ENCODE measurements at places on chromosomes 6 and 20.

GRCh38 chr6:52636830-52637229 lies 34.1 kb upstream of the TMEM14A start:
- no peak for DNase-seq

GRCh38 chr6:33880766-33881165 lies 77.0 kb upstream of the MLN start:
- DNase-seq, result no peak

GRCh38 chr20:45771182-45771759 lies 20.4 kb downstream of the WFDC3 start:
- peak; percentile 79 for DNase-seq

DNA sequence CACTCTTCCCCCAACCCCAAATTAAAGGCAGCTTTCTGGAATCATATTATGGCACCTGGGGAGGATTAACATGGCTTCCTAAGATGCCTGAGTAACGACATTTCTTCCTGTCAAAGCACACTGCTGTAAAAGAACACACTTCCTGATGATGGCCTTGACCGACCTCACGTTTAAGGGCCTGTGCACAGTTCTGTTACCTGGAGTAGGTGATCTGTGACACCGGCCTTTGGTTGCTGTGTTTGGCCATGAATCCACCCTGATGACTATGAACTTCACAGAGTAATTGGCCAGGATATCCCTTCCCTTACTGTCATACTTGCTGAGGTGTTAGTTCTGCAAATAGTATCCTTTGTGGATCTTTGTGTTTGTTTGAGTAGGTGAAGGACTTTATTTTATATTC lies 45.8 kb downstream of the PLCB4 start:
- no peak for DNase-seq

DNA sequence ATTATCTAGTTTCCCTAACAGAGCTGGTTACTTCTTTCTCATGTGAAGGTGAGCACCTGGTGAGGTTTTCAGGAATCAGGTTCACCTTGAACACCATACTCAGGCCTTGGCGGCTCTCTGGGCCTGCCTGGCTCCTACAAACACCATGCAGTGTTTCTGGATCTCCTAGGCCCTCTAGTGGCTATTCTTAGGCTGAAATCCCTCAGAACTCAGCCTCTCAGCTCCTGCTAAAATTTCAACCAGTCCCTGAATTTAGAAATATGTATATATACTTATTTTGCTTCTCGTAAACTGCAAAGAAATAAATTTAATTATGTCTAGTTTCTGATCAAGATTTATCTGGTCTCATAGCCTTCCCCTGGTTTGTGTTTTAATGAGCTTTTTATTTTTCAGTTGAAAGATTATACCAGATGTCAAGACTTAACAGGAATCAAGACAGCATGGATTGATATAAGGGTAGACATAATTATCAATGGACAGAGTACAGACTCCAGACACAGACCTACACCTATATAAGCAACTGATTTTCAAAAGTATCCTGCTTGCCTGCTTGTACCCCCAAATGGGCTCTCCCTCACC lies 55.9 kb downstream of the ANKEF1 start:
- no peak for DNase-seq

DNA sequence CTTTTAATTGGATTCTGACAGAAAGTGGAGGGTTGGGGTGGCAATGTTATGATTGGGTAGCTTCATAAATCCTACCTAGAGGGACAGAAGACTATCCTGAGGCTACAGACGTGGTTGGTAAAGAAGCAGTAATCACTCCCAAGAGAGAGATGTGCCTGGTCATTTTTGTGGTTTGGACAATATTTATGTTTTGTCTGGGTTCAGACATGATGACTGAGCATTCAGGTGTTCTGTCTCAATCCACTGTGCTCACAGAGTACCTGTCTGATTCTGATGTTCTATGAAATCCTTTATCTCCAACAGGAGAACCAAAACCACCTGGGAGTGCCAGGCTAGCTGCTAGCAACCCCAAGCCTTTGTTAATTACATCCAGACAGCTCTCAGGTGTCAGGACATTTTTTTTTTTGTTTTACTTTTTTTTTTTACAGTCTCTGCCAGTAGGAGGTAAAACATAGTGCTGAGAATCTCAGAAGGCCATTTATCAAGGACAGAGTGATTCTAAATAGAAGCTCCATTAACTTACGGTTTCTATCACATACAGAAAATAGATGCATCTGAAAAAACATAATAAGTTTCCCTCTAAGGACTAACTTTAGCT lies 1.6 kb upstream of the HLA-DQA1 start:
- DNase-seq, result no peak

DNA sequence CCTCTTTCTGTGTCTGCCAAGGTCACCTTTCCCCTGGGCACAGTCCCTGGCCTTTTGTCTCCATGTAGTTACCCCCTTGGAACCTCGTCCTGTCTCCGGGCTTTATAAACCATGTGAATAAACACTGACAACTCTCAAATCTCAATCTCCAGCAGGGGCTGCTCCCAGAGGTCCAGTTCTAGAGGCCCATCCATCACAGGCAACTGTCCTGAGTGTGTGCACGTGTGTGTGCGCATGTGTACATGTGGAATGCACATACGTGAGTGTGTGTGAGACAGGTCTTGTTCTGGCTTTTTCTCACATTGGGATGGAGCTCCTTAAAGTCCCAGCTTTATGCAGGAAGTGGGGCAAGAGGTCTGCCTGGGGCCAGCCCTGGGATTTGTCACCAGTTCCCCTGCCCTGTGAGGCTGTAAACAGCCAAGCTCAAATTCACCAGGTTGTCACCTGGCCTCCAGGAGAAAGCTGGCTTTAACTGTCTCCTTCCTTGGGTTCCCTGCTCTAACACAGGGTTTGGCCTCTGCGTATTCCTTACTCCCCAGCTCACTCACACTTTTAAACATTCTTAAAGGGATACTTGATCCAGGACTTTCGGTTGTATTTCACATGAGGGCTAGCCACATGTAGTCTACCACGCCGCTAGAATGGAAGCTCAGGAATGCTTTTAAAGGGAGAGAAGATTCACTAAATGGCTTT lies 42.7 kb downstream of the RAMACL start:
- no peak for DNase-seq

GRCh38 chr6:161711938-161712337 lies 438.1 kb upstream of the AGPAT4 start:
- DNase-seq, result no peak

DNA sequence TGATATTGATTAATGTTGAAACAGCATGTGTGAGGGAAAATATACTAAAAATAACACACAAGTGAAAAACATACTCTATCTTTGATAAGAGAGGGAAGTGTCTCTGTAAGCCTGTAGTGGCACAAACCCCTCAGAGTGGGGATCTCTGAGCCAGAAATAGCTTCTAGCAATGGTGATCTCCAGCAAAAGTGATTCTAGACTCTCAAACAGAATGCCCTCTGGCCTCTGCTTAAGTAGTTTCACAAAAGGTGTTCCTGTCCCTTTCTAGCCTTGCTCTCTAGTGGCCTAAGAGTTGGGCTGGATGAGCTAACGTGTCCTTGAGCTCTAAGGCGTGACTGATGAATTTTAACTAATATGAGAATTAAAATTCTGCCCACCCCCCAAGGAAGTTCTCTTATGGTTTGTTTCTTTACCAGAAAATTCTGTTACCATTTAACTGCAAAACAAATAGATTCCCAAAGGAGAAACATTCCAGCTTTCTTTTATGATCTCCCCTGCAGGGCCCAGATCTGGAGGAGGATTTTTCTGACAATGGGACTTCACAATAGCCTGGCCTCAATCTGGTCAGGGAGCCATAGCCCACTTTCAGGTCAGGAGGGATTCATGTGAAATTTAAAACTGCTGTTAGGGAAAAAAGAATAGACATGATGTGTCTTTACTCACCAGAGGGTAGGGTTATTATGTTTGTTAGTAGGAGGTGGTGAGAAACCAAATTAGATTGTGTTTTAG lies 182.5 kb upstream of the LAMP5 start:
- DNase-seq, result no peak

DNA sequence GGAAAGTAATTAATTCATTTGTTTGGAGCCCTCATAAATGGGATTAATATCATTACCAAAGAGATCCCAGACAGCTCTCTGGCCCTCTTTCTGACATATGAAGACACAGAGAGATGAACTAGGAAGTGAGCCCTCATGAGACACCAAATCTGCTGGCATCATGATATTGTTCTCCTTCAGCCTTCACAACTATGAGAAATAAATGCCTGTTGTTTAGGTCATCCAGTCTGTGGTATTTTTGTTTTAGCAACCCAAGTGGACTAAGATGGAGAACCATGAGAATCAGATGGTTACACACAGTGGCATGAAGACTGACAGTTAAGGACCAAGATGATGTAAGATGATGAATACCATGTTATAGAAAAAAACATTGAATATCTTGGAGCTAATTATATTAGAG lies 16.9 kb upstream of the HBS1L start:
- DNase-seq, result no peak

- DNase-seq, result peak; percentile 1
Measured at GRCh38 chr6:121055572-121056163, 278.6 kb downstream of the TBC1D32 start.

GRCh38 chr6:16344756-16345155 lies 106.4 kb downstream of the GMPR start:
- DNase-seq, result no peak

DNA sequence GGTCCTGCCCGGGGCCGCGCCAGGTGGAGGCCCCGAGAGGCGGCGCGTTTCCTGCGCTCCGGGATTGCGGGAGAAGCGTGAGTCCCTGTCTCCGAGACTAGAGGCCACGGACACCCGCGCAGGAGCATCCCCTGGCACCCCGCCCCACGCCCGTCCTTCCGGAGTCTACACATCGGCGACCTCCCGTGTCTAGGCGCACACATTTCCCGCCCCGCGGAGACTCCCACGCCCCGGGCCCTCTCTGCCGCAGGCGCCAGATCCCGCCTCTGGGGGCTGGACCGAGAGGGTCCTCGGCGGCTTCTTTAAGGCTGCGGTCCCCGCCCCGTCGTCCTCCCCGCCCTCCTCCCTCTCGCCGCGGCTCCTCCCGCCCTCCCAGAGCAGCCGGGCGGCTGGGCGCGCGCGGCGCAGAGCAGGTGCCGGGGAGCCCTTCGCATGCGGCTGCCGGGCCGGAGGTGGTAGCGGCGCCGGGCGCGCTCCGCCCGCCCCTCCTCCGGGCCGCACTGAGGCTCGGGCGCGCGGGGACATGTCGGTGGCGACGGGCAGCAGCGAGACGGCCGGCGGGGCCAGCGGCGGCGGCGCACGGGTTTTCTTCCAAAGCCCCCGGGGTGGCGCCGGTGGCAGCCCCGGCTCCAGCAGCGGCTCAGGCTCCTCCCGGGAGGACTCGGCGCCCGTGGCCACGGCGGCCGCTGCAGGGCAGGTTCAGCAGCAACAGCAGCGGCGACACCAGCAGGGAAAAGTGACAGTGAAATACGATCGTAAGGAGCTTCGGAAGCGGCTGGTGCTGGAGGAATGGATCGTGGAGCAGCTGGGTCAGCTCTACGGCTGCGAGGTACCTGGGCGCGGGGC lies at the start of gene PPP1R14C:
TSS of gene PPP1R14C (plus strand) at position 375 of the 846 bp plus-strand sequence. CDS start at position 524, 149 bp downstream.
- peak; percentile 58 for DNase-seq

GRCh38 chr6:124854338-124854922 lies 107.8 kb upstream of the RNF217 start:
- no peak for DNase-seq

DNA sequence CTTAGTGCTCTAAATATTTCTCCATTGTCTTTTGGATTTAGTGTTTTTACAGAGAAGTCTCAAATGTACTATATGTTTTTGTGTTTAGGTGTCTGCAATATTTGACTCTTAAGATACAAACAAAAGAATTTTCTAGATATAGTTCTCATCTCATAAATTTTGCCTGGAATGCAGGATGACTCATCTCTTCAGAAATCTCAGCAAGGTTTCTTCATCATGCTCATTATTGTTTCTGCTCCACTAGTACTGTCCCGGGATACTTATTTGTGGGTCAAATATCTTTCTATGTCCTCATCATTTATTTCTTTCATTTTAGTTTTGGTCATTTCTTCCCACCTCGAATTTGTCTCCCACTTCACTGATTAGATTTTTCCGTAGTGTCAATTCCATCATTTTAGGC lies 9.5 kb downstream of the AHI1 start:
- no peak for DNase-seq

DNA sequence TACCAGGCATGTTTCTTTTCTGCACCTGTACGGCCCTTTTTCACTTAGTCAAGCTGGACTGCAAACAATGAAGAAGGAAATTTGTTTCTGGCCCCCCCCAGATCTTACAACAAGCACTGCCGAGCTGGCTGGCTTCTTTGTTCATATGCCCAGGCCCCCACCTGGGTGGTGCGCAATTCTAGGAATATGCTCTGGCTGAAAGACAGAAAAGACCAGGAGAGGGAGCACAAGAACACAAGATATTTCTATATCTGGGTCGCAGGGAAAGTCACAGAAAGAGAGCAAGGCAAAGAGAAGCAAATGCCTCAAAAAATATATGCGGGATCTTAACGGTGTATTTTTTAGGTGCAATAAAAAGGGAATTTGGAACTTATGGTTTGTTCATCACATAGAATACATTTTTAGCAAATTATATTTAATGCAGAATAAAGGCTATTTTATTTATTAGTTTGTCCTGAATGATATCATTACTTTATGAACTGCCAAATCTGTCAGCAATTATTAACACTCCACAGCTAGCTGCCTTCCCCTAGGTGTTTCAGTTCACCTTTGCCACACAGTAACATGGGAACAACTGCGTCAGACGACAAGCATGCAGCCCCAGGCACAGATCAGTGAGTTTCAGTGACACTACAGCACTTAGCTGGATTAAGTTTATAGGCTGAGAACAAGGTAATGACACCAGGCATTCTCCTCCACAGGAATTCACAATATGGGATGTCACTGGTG lies 76.5 kb downstream of the GJA10 start:
- no peak for DNase-seq

DNA sequence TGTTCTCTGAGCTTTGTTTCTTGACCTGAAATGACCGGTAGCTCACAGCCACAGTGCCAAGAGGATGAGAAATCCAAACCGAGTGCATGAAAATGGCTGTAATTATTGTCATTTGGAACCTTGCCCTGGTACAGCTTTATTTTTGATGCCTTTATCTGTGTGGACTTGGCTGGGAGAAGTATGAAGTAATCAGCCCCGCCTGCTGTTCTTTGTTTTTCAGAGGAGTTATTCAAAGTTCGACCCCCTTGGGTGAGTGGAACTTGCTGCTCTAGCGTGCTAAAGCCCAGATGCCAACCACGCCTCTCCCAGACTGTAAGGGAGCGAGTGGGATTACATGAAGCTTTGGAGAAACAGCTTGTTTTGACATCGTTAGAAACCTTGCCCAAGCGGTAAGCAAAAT lies 48.3 kb downstream of the ECT2L start:
- peak; percentile 28 for DNase-seq

- DNase-seq, result no peak
Measured at GRCh38 chr20:14773486-14773885, 436.1 kb upstream of the FLRT3 start.

All from frontal cortex (tissue), 4 donors.